ENCODE measurements at places on chromosomes 16 and 17.

GRCh38 chr17:78359321-78359996, 418 bp downstream of the SOCS3 start:
- H3K36me3 ChIP-seq = no peaks in the 10 kb centered on the region
- H3K4me1 ChIP-seq = peaks cover 22% of the 10 kb centered on the region
- H3K27me3 ChIP-seq = no peaks in the 10 kb centered on the region
- H3K27ac ChIP-seq = peak overlapping the region; percentile 87
- DNase-seq = no peak

GRCh38 chr17:42850954-42851353, at the start of gene AOC3:
TSS of gene AOC3 (plus strand) at chr17:42851199. CDS start at chr17:42851344, 145 bp downstream.
- H3K4me1 ChIP-seq = peaks cover 6% of the 10 kb centered on the region
- H3K36me3 ChIP-seq = no peaks in the 10 kb centered on the region
- H3K27ac ChIP-seq = no peak within 1 kb of the TSS
- no peak within 1 kb of the TSS for H3K4me3 ChIP-seq
- DNase-seq = peak; percentile 23

DNA sequence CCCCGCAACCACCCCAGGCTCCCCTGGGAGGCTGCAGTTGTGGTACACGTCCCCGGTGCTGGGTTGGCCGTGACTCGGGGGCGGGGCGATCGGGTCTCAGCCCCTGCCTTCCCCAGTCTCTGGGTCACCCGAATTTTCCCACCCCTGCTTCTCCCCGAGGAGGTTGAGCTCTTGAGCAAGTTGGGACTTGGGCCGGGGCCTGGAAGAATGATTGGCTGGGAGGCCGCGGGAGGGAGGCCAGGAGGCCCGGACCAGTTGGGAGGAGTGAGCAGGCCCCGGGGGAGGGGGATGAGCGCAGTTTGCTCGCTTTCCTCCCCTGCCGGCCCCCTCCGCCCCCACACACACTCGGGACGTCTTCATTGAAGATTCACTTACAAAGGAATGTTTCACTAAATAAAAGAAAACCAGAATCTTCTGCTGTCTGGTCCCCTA, 4.5 kb upstream of the HEXIM1 start:
- DNase-seq = peak; percentile 90
- H3K27ac ChIP-seq = peak overlapping the region; percentile 98
- H3K36me3 ChIP-seq = no peaks in the 10 kb centered on the region
- H3K4me1 ChIP-seq = peaks cover 23% of the 10 kb centered on the region
- no peaks in the 10 kb centered on the region for H3K27me3 ChIP-seq

GRCh38 chr17:58136669-58137279, 11.4 kb upstream of the OR4D1 start:
- H3K27ac ChIP-seq = no peak overlapping the region
- no peaks in the 10 kb centered on the region for H3K4me1 ChIP-seq
- H3K36me3 ChIP-seq = no peaks in the 10 kb centered on the region
- no peak overlapping the region for H3K4me3 ChIP-seq

- H3K27ac ChIP-seq = no peak overlapping the region
- no peaks in the 10 kb centered on the region for H3K4me1 ChIP-seq
- no peak overlapping the region for H3K4me3 ChIP-seq
- no peak for DNase-seq
- no peaks in the 10 kb centered on the region for H3K36me3 ChIP-seq
- H3K27me3 ChIP-seq = no peaks in the 10 kb centered on the region
Measured at GRCh38 chr16:87664792-87665191, 62.5 kb downstream of the JPH3 start.

GRCh38 chr17:35769895-35770486, 9.3 kb downstream of the C17orf50 start:
- no peak overlapping the region for H3K27ac ChIP-seq
- peaks cover 30% of the 10 kb centered on the region for H3K4me1 ChIP-seq
- H3K27me3 ChIP-seq = no peaks in the 10 kb centered on the region
- no peaks in the 10 kb centered on the region for H3K36me3 ChIP-seq

- peaks cover 11% of the 10 kb centered on the region for H3K4me1 ChIP-seq
- H3K36me3 ChIP-seq = no peaks in the 10 kb centered on the region
- H3K27me3 ChIP-seq = no peaks in the 10 kb centered on the region
- no peak overlapping the region for H3K4me3 ChIP-seq
Measured at GRCh38 chr17:50196826-50197225, 4.6 kb downstream of the COL1A1 start.

- no peaks in the 10 kb centered on the region for H3K36me3 ChIP-seq
- H3K27ac ChIP-seq = no peak overlapping the region
- no peak overlapping the region for H3K4me3 ChIP-seq
- DNase-seq = no peak
- H3K4me1 ChIP-seq = peaks cover 5% of the 10 kb centered on the region
- no peaks in the 10 kb centered on the region for H3K27me3 ChIP-seq
Measured at GRCh38 chr16:81496742-81497141, 52.1 kb downstream of the CMIP start.

GRCh38 chr16:346587-346986, 5.9 kb downstream of the AXIN1 start:
- H3K4me3 ChIP-seq = no peak overlapping the region
- no peaks in the 10 kb centered on the region for H3K36me3 ChIP-seq
- no peak overlapping the region for H3K27ac ChIP-seq
- DNase-seq = no peak

GRCh38 chr16:80932708-80933095, 74.0 kb downstream of the CMC2 start:
- no peaks in the 10 kb centered on the region for H3K27me3 ChIP-seq
- H3K4me3 ChIP-seq = peak overlapping the region; percentile 29

Data from testis (tissue), 5 donors.